Lower leg skin (tissue), 4 donors: ENCODE measurements at places on chromosomes 7 and 10.

DNA sequence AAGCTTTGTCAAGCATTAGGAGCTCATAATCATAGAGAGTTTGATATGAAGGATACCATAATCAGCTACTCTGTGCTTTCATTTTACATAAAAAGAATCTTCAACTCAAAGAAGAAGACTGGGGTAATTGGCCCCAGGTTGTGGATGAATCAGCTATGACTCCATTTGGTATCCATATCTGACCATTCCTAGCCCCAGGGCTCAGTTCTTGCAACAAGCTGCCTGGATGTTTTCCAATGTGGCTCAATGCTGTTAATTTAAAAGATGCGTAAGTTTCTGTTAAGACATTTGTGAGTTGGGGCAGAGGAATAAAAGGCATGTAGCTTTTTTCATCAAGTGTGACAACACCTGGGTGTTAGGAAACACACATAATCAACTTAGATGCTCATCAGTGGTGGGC, 951.1 kb downstream of the NRG3 start:
- no peak for DNase-seq

DNA sequence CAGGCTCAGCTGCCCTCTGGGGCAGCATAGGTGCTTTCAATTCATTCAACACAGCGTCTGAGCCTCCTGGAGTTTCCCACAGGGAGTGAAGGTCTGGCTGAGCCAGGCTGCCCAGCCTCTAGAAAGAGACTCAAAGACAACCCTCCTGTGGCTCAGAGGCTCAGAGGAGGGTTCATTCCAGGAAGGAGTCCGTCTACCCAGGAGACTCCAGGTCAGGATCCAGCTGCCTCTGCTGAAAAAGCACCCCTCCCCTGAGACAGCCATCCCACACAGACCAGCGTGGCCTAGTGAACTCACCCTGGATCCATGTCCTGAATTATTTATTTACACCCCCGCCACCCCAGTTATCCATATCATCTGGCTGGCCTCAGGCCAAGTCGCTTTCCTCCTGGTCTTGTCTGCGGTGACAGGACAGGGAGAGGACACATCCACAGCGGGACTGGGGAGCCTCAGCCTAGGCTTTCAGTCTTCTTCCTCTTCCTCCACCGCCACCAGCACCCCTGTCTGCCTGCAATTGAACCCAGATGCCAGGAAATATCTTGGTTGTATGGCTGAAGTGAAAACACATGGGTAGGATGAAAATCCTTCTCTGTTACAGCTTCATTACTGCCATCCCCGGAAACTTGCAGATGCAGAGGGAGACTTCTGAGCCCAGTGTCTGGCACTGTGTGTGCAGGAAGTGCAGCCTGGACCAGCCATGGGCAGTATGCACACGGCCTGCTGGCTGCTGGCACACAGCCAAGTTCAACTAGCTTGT, 44.0 kb upstream of the COL13A1 start:
- no peak for DNase-seq

DNA sequence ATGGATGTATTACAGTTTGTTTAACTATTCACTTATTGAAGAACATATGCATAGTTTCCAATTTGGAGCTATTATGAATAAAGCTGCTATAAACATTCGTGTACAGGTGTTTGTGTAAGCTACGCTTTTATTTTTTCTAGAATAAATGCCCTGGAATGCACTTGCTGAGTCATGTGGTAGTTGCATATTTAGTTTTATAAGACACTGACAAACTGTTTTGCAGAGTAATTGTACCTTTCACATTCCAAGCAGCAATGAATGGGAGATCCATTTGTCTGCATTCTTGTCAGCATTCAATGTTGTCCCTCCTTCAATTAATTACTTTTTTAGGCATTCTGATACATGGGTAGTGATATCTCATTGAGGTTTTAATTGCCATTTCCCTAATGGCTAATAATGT, 373.6 kb upstream of the GHITM start:
- no peak for DNase-seq

- no peak for DNase-seq
These were observed 154.7 kb downstream of the PTPN20 start for GRCh38 chr10:47065903-47066302.

GRCh38 chr7:148286150-148286549, 304.4 kb upstream of the C7orf33 start:
- DNase-seq, result no peak

- DNase-seq, result no peak
These were observed 24.8 kb upstream of the UNC5B start for GRCh38 chr10:71187600-71187999.

DNA sequence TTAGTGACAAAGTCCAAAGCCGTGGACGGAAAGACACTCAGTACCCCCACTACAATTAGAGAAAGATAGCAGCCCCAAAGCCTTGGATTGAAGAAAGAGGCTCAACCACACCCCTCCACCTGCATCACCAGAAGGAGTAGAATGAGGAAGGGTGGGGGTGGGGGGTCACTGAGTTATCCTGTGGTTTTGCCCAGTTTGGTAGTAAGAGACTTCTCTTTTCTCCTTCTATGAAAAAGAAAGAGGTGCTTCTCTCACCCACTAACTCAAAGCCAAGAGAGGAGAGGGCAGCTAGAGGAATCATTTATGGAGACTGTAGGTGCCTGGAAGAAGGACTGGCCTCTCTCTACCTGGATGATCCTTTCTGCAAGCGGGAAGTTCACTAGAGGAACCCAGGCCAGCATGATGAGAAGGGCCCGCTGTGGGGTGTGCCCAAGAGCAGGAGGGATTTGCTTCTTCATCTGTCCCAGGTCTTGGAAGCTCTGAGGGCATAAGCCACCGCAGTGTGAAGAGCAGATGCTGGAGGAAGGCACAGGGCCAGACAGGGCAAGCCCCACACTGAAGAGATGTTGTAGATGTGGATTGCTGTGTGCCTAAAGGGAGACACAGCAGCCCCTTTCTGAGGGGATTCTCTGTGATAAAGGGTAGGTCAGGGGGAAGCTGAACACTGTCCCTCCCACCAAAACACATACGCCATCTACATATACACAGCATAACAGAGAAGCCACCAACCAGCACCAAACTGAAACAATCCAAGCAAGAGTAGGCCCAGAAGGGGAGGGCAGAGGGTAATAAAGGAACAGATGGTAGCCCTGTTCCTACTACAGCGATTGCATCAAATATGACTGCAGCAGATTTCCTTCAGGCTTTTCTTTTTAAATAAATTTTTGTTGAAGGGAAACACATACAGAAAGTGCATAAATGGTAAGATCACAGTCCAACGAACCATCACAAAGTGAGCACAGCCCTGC, 25.8 kb upstream of the LANCL2 start:
- DNase-seq, result no peak

DNA sequence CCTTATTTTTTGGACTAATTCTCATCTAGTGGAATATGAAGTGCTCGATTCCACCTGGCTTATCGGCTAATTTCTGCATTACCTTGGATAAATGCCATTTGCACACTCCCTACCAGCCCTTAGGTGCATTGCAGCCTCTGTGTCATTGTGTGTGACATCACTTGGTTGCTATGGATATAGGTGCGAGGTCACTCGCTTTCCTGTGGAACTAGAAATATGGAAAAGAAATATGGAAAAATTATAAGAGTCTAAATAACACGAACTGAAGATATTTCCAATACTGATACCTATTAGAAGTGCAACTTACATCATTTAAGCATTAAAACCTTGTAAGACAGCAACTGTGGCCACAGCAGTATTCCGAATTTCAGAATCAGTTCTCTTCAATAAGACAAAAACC, 2.0 kb downstream of the YWHAG start:
- no peak for DNase-seq

- no peak for DNase-seq
These were observed 127.2 kb downstream of the LRRC4 start for GRCh38 chr7:127903892-127904669.

- DNase-seq, result no peak
These were observed 115.6 kb downstream of the ATXN7L1 start for GRCh38 chr7:105760551-105761447.

GRCh38 chr7:150417239-150417638, 33.2 kb upstream of the GIMAP8 start:
- DNase-seq, result peak; percentile 68

GRCh38 chr10:106938513-106938912, 226.0 kb downstream of the SORCS1 start:
- no peak for DNase-seq

DNA sequence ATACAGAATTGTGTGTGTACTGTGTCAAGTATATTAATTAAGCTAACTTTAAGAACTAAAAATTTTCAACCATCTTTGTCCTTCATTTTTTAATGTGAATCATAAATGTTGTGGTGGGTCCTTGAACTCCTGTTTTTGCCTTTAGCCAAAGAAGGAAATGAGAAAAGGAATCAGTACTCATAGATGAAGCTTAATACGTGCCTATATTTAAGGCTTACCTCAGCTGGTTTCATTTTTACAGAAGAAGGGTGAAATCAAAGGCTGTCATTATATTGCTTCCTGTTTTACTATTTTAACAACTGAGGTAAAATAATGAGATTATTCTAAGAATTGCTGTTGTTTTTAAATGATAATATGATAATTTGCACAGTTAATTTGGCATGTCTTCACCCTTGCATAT, 6.3 kb upstream of the SNX13 start:
- DNase-seq, result no peak

DNA sequence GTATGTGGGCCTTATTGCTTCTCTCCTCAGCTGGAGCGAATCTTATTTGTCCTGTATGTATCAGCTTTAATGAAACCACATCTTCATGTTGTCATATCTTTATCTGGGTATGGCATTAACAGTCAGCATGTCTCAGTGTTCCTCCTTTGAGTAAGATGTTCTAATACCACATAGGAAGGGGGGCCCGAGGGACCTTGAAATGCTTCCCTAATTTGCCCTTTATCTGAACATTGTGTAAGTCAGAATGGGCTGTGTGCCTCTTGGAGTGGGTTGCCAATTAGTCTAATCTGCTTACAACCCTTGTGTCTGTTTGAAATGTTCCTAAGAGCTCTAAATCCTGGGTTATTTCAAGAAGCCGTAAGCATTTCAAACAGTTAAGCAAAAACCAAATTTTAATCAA, 623.8 kb downstream of the SUGCT start:
- DNase-seq, result no peak

- DNase-seq, result no peak
These were observed 25.1 kb downstream of the RHEB start for GRCh38 chr7:151494298-151495284.

DNA sequence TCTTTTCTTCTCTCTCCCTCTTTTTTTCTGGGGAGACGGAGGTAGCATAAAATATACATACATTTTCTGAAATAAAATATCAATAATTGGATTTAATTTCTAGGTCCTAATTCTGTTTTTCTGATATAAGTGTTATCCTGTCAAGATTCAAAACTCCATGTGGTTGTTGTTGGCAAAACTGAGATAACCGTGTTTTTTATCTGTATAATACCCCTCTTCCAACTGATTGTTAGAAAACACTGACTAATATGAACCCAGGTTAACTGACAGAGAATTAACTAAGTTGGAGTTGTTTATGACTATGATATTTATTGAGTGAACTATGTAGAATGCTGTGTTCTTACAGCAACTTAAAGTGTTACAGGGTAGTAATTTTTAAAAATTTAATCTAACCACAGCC, 236.5 kb upstream of the KAT6B start:
- no peak for DNase-seq

DNA sequence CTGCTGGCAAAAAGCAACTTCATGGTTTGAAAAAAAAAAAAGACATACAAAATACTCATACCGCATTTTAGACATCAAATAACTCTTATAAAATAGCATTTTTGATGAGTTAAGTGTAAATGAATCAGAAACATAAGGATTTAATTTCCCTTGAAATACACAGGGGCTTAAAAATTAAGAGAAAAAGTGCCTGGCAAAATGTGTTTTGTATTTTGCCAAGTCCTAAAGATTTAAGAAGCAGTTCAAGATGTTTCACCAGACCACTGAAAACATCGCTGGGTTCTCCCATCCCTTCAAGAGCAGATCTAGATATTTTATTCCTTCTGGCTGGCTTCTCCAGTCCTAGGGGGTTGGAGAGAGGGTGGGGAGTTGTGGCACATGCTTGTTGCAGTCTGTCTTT, 396.4 kb downstream of the INHBA start:
- no peak for DNase-seq

DNA sequence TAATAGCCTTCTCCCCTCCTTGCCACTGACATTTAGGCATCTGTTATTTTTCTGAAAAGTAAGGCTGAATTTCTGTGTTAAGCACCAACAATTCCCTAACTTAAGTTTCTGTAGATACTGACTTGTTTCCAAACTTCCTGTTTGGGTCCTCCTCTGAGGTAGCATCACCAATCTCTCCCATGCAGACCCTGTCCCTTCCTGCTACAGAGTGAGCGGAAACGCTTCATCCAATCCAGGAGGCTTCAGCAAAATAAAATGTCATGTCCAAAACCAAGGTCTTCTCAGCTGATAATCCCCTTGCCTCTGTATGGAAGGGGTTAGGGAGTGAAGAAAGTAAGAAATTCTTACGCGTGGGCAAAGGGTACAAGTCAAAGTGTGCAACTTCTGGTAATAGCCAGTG, 29.9 kb downstream of the XPNPEP1 start:
- DNase-seq, result no peak

DNA sequence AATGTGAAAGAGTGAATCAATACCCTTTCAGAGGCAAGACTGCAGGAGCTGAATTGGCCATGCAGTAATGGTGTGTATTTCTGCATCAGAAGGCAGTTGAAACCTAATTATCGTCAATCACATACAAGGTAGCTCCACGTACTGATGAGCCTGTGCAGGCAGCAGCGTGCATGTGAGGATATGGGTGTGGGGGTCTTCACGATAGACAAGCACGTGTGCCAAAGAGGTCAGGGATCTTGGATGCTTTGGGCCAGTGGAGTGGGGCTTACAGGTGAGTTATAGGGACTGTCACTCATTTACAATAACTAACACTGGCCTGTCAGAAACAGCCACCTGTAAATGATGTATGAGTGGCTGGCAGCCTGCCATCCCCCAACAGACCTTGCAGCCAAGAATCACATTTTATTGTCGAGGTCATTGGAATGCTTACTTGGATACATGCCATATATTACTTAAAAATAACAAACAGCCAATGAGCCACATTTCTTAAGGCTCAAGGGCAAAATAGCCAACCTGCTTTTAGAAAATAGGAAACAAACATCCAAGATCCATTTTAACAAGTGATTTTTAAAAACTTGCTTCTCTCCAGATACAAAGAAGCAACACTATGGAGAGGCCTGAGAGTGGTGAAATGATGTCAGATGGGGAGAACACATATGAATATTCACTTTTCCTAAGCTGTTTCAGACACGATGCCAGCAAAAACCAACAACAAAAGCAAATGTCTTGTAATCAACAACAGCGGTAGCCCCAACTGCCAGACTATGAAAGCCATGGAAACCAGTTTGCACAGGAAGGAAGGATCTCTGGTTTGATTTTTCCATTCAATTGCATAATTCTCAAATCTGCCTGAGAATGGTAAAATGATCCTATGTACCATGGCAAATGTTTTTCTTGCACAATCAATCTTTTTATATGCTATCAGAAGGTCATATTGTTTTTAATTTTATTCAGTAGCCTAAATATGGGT, 210.7 kb downstream of the SKAP2 start:
- DNase-seq, result no peak

GRCh38 chr7:156928406-156928747, 21.1 kb upstream of the NOM1 start:
- DNase-seq, result peak; percentile 70

DNA sequence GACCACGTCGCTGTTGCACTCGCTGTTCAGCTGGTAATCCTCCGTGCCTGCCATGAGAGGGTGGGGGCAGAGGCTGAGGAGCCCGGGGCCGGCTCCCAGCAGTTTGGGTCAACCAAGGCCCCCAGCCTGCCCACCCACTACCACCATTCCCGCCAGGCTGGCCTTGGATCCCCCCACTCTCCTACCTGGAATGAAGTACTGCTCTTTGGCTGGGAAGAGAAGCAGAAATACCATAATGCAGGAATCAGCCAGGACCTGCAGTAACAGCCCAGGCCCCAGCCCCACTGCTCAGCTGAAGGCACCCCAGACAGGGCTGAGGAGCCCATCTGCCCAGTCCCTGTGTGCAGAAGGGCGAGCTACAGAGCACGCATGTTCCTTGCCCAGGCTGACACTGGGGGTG, 138.0 kb downstream of the SLIT1 start:
- DNase-seq, result no peak
